Smooth muscle cell of bladder (primary cell): ENCODE measurements at places on chromosomes 5 and 9. TPM values are rescaled to one million over a fixed set of nuclear protein-coding genes. Genes with fewer than 3 reads are reported as not detected.

Gene NDUFS4
- 106 and 135 TPM in 2 replicates for total RNA-seq

Gene FRMPD1
- not detected in 2 replicates for total RNA-seq

Gene KCNV2
- total RNA-seq = not detected in 2 replicates

Gene ANKRD34B
- under 0.01 TPM in 1 of 2 replicates, not detected in the other for total RNA-seq

Gene IL5
- total RNA-seq = not detected in 2 replicates
